AG09309 (cell line): ENCODE measurements at places on chromosomes 16 and 17.
A peak's percentile ranks its signal among the peaks of the same experiment; 100 is the strongest.

GRCh38 chr16:23679274-23679985 lies 741 bp downstream of the PLK1 start:
- DNase-seq = no peak

GRCh38 chr17:31724619-31725018 lies 134.4 kb downstream of the COPRS start:
- DNase-seq = no peak

DNA sequence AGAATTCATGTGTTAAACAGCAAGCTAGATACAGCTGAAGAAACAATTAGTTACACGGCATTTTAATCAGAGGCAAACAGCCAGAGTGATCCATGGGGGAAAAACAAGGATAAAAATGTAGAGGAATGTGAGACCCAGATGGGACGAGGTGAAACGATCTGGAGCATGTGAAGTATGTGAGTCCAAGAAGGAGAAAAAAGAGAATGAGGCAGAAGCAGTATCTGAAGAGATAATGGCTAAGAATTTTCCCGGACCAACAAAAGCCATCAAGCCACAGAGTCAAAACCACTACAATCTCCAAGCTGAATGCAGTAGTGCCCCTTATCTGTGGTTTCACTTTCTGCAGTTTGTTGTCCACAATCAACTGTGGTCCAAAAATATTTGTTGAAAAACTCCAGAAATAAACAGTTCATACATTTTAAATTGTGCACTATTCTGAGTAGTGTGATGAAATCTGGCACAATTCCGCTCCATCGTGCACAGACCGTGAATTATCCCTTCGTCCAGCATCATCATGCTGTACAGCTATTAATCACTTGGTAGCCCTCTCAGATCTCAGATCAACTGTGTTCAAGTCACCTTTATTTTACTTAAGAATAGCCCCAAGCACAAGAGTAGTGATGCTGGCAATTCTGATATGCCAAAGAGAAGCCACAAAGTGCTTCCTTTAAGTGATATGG lies 18.8 kb downstream of the MYH10 start:
- peak; percentile 11 for DNase-seq

- DNase-seq = no peak
These were observed 12.9 kb downstream of the P2RX5 start for GRCh38 chr17:3683054-3683511.

GRCh38 chr17:48025040-48025903 lies 12.3 kb downstream of the COPZ2 start:
- peak; percentile 86 for DNase-seq

GRCh38 chr17:1583556-1583955 lies 21.0 kb upstream of the PITPNA start:
- DNase-seq = no peak

GRCh38 chr17:40474419-40475002 lies 26.9 kb downstream of the TNS4 start:
- DNase-seq = no peak
